ENCODE measurements at places on chromosomes 11 and 22.

- no peak for DNase-seq
Observed at GRCh38 chr22:29855611-29856181, 17.6 kb upstream of the ASCC2 start.

GRCh38 chr11:25456211-25456610, 875.7 kb upstream of the ANO3 start:
- no peak for DNase-seq

GRCh38 chr22:24994070-24994763, 41.7 kb downstream of the KIAA1671 start:
- no peak for DNase-seq

- no peak for DNase-seq
Observed at GRCh38 chr11:123145220-123145619, 49.8 kb downstream of the CLMP start.
